Foreskin keratinocyte (primary cell): ENCODE measurements at places on chromosomes 16 and 17.

- DNase-seq, result no peak
Observed at GRCh38 chr16:51175081-51175480, 24.0 kb upstream of the SALL1 start.

- no peak for DNase-seq
Observed at GRCh38 chr16:65200156-65200773, 78.4 kb upstream of the CDH11 start.

- no peak for DNase-seq
Observed at GRCh38 chr17:79781736-79782575, 4.0 kb downstream of the CBX2 start.

- no peak for DNase-seq
Observed at GRCh38 chr16:46886764-46887523, 2.8 kb downstream of the GPT2 start.

DNA sequence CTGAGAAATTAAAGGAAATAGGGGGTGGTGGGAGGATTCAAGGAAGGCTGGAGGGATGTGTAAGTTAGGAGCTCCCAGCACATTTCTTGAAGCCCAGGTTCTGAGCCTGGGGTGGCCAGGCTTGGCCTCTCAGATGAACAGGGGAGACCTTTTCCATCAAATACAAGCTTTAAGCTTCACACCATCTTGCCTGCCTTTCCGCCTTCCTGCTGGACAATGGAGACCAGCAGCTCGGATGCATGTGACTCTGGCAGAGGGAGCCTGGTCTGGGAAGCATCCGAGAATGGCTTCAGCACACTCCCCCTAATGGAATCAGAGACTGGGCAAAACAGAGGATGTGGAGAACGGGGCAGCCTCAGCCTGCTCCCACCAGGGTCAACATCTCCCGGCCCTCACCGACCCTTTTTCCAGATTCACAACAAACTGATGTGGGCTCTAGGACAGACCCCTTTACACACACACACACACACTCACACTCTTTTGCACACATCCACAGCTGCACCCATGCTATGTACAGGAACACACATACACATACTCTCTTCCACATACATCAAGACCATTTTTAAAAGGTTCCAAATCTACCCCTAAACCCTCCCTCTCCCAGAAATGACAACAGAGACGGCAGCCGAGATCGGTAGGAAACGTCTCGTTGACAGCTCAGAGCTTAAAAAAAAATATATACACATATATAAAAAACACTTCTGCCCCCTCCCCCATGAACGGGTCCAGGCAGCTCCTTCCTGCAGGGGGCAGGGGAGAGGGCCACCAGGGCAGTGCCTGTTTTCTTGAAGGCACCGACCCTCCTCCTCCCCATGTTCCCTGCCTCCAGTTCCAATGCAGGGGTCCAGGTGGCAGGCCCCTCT, 6.5 kb upstream of the ATXN7L3 start:
- no peak for DNase-seq

- peak; percentile 18 for DNase-seq
Observed at GRCh38 chr17:31089471-31089870, 5.3 kb upstream of the NF1 start.

DNA sequence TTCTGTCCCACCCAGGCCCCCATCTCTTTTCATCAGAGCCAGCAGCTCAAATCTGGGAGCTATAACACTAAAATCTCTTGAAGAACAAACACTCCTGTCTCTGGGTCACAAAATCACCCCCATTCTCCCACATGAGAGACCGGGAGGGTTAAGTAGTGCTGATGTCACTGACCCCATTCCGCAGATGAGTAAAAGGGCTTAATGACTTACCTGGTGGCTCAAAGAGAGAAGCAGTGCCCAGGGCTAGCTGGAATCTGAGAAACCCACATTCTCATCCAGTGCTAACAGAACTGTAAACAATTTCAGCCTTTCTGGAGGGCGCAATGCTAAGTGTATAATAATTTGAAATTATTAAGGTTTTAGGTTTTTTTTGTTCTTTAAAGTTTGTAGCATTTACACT, 26.3 kb upstream of the LHX1 start:
- no peak for DNase-seq

DNA sequence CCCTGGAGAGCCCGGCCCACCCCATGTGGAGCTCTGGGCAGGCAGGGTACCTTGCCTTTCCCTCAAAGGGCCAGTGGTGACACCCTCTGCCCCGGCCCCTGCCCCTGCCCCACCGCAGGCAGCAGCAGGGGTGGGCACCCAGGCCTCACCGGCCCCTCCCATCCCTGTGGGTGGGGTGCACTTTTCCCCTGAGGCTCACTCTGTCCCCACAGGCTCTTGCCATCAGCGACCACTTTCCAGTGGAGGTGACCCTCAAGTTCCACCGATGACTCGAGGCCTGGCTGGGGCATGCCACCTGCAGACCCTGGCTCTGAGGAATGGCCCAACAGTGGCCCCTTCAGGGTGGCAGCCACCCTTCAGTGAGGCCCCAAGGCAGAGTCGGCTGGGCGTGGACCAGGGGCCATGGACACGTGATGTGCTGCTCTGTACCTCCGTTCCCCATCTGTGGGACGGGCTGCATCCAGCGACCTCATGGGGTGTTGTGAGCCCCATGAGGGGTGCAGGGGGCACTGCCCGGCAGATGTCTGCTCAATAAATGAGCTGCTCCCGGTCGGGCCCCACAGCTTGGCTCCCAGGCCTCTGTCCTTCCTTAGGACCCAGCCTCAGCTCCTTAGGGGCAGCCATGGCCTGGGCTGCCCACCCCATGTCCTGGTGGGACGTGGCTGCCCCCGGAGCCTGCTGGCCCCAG, 2.0 kb downstream of the DNASE1L2 start:
- no peak for DNase-seq

DNA sequence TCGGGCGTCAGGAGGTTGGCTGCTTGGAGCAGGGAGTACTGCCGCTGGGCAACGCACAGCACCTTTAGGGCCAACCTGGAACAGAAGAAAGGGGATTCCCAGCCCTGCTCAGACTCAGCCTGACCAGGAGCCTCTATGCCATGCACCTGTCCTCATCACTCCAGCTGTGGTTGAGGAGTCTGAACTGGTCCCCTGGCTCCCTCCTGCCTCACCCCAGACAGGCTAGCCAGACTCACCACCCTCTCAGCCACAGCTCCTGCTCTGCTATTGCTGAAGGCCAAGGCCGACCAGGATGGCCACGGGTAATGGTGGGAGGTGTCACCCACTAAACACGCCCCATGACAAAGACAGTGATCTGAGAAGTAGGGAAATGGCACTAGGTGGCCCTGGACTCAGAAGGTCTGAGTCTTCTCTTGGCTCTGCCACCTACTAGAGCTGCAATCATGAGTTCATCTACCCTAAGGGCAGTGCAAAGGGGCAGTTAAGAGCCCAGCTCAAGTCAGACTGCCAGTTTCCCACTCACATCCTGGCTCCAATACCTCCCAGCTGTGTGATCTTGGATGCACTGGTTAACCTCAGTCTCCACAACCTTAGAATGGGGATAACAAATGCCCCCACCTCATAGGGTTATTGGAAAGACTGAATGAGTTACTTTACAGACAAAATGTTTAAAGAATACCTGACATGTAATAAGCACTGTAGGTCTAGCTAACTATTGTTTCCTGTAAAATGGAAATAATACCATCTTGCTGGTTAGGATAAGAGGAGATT, 13.8 kb upstream of the GFAP start:
- DNase-seq, result no peak

DNA sequence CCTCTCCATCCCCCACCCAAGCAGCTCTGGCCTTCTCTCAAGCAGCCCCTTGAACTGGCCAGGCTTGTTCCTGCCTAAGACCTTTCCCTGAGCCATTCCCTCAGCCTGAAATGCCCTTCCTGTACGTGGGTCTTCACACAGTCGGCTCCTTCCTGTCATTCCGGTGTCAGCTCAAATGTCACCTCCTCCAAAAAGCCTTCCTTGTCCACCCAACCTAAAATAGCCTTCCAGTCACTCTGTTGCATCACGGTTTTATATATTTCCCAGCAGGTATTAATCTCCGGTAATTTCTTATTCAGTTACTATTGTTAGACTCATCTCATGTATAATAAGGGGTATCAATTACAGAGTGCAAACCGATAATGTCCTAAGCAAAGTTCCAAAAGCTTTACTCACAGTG, 51.8 kb downstream of the C17orf67 start:
- DNase-seq, result no peak

- DNase-seq, result no peak
Observed at GRCh38 chr17:61456688-61457225, 4.5 kb downstream of the TBX4 start.

DNA sequence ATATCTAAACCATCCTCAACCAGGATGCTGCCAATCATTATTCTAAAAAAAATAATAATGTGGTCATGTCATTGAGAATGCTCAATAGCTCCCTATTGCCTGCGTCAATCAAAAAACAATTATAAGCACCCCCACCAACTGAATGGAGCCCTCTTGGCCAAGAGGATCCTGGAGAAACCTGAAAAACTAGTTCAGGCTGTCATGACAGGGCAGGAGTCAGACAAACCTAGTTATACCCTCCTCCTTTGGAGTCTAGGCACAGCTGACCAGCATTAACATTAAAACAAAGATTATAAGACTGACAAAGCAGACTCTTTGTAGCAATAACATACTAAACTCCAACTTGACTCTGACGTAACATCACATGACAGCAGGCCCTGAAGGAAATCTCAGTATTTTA, 119.2 kb upstream of the CCL2 start:
- no peak for DNase-seq

DNA sequence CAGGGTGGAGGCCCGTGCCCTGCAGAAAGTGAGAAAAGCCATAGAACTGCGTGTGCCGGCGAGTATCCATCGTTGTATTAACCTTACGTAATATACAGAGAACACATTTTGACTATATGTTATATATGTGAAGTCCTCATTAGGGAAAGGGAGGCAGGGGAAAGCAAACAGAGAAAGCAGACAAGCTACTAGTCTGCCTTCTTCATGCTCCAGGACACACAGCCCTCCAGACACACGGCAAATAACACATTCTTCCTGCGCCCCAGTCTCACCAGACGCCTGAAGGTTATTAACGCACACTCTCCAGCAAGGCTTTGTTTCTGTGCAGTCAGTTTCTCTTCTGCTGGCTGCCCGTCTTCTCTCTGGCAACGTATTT, 28.8 kb downstream of the PRDM7 start:
- no peak for DNase-seq
